Tracheal epithelial cell (primary cell): ENCODE measurements at places on chromosomes 12 and 14. TPM values are rescaled to one million over a fixed set of nuclear protein-coding genes. Genes with fewer than 3 reads are reported as not detected.

FGD6 gene
- total RNA-seq, result 20.0 and 36.9 TPM in 2 replicates

KRT71 gene
- total RNA-seq, result not detected in 2 replicates

CCDC177 gene
- total RNA-seq, result not detected in 2 replicates

TGFB3 gene
- total RNA-seq, result 0.48 and 1.1 TPM in 2 replicates

ARMH4 gene
- 1.4 TPM in 1 of 2 replicates, not detected in the other for total RNA-seq

IL22 gene
- total RNA-seq, result not detected in 2 replicates

CCDC197 gene
- not detected in 2 replicates for total RNA-seq

GNPTAB gene
- 17.5 and 20.0 TPM in 2 replicates for total RNA-seq

LYZ gene
- total RNA-seq, result not detected in 2 replicates

ASCL1 gene
- not detected in 2 replicates for total RNA-seq

RCOR1 gene
- total RNA-seq, result 22.2 and 22.8 TPM in 2 replicates

BBOF1 gene
- 0.72 and 1.3 TPM in 2 replicates for total RNA-seq

HOXC10 gene
- 2.2 TPM in 1 of 2 replicates, not detected in the other for total RNA-seq

PPP1R3E gene
- 3.1 and 3.4 TPM in 2 replicates for total RNA-seq

SDR9C7 gene
- not detected in 2 replicates for total RNA-seq

SIRT4 gene
- 0.96 and 3.2 TPM in 2 replicates for total RNA-seq

LUM gene
- 0.21 and 6.5 TPM in 2 replicates for total RNA-seq

GLIPR1L2 gene
- total RNA-seq, result 0.48 and 0.85 TPM in 2 replicates

KRT6A gene
- total RNA-seq, result 10,133 and 10,410 TPM in 2 replicates

OTUB2 gene
- total RNA-seq, result 1.7 and 7.5 TPM in 2 replicates

TSPAN8 gene
- not detected in 2 replicates for total RNA-seq

TRIM9 gene
- 0.21 TPM in 1 of 2 replicates, not detected in the other for total RNA-seq

MSI1 gene
- not detected in 2 replicates for total RNA-seq

RHOJ gene
- 0.21 and 0.24 TPM in 2 replicates for total RNA-seq
